Omental fat pad (tissue), 4 donors: ENCODE measurements at places on chromosomes 1 and 21.

DNA sequence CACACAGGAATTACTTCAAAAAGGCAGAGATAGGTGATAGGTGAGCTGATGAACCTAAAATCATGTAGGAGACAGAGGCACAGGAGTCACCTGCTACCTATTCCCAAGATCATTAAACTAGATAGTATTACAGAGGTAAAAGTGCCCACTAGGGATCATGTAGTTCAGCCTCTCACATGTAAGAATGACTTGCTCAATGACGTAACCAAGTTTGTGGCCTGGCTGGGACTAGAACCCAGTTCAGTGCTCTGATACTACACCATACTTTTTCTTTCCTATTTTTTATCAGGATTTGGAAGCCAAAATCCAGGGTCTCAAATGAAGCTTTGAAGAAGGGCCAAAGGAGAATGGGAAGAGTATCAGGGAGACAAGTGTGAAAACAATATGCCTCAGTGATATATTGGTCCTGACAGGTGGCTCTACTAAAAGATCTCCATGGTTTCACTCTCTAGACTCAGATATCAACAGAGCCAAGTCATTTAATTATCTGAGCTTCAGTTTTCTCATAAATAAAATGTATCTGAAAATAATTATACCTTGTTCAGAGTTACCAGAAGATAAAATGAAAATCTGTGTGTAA lies 87.3 kb upstream of the SLFNL1 start:
- no peak for DNase-seq

- DNase-seq, result no peak
Measured at GRCh38 chr1:51316846-51317120, 13.6 kb downstream of the TTC39A start.

DNA sequence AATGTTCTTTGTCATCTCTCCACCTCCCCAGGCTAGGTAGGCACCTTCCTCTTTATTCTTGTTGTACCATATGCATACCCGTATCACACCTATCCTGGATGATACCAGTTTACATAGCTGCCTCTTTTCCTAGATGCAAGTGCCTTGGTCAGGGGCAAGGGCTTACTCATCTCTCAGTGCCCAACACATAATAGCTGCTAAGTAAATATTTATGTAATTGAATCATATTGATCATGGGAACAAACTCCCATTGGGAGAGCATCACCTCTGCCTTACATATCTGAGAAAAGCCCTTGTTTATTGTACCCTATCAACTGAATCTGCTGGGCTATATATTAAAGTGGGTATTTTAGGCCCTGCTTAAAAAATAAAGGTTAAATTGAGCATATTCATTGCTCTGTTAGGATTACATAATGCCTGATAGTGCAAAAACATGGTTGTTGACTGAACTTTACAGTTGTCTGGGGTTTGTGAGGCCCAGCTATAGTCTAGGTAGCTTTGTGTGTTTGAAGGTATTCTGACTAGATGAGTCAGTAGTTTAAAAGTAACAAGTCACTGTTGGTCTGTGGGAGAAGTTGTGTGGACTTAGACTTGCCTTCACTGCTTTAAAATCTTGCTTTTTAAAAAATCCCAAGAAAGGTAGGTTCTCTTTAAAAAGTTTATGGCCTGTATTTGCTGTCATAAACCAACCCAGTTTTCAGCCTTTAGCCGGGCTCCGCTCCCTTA lies 82.6 kb downstream of the OLFML2B start:
- DNase-seq, result no peak

DNA sequence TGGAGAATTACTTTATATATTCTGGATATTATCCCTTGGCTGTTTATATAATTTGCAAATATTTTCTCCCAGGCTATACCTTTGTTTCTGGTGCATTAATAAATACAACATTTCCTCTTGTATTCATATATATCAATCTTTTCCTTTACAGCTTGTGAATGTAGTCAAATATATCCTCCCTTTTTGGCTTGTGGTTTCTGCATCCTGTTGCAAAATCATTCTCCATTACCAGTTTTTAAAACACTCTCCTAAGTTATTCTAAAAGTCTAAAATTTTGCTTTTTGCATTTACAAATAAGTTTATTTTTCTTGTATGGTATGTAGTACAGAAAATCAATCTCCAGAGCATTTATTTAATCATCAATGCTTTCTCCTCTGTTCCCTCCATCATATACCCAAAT lies 909.4 kb downstream of the ADGRL2 start:
- no peak for DNase-seq

DNA sequence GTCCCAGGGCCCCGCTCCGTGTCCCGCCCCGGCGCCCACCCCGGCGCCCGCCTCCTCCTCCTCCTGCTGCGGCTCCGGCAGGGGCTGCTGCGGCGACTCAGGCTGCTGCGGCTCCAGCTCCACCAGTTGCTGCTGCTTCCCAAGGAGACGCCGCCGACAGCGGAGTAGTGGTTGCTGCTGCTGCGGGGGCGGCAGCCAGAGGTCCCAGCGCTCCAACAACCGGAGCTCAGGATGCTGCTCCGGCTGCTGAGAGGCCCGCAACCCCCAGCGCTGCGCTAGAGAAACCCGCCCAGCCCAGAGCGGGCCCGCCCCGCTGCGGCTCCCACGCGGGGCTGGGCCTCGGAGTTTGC lies 1.1 kb downstream of the CRCT1 start:
- no peak for DNase-seq

DNA sequence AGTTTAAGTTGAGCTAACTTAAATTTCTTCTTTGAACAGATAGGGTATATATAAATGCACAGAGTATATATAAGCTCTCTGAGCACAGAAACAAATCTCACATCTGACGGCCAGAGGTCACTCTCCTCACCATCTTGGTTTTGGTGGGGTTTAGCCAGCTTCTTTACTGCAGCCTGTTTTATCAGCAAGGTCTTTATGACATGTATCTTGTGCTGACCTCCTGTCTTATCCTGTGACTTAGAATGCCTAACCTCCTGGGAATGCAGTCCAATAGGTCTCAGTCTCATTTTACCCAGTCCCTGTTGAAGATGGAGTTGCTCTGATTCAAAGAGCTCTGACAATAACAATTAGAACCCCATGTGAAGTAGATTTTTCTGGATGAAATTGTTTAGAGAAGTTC lies 1.6 kb upstream of the MOV10 start:
- DNase-seq, result no peak
